Smooth muscle cell of trachea (primary cell): ENCODE measurements at places on chromosomes 6 and 20. TPM values are rescaled to one million over a fixed set of nuclear protein-coding genes. Genes with fewer than 3 reads are reported as not detected.

FHL5 gene
- total RNA-seq = not detected in 2 replicates

PREP gene
- total RNA-seq = 18.7 and 25.3 TPM in 2 replicates

PRR18 gene
- not detected in 2 replicates for total RNA-seq

PSMA7 gene
- total RNA-seq = 230 and 426 TPM in 2 replicates

COMMD7 gene
- total RNA-seq = 32.3 and 33.6 TPM in 2 replicates

RIN2 gene
- total RNA-seq = 48.1 and 59.2 TPM in 2 replicates

SLA2 gene
- total RNA-seq = not detected in 2 replicates

FBXO9 gene
- total RNA-seq = 36.4 and 56.1 TPM in 2 replicates

KCNK15 gene
- 0.29 and 1.3 TPM in 2 replicates for total RNA-seq

TP53RK gene
- 13.2 and 18.9 TPM in 2 replicates for total RNA-seq

LST1 gene
- not detected in 2 replicates for total RNA-seq

DUSP15 gene
- total RNA-seq = 0.33 TPM in 1 of 2 replicates, not detected in the other

TSPO2 gene
- not detected in 2 replicates for total RNA-seq

CLPSL1 gene
- not detected in 2 replicates for total RNA-seq

TCF21 gene
- total RNA-seq = 35.1 and 65.0 TPM in 2 replicates

SIRPB1 gene
- 0.29 and 1.2 TPM in 2 replicates for total RNA-seq

TUBB2A gene
- total RNA-seq = 63.1 and 116 TPM in 2 replicates

PDYN gene
- not detected in 2 replicates for total RNA-seq

CD93 gene
- 1.0 TPM in 1 of 2 replicates, not detected in the other for total RNA-seq

ARFGEF3 gene
- total RNA-seq = 0.17 and 0.44 TPM in 2 replicates

CNKSR3 gene
- 7.8 and 10.8 TPM in 2 replicates for total RNA-seq

PKHD1 gene
- not detected in 2 replicates for total RNA-seq

SFTA2 gene
- not detected in 2 replicates for total RNA-seq

DNAH8 gene
- total RNA-seq = 0.17 and 0.44 TPM in 2 replicates

ZKSCAN4 gene
- total RNA-seq = 7.3 and 8.7 TPM in 2 replicates

RGS17 gene
- total RNA-seq = 13.4 and 25.5 TPM in 2 replicates

FAM83B gene
- under 0.01 TPM in 1 of 2 replicates, not detected in the other for total RNA-seq

PGC gene
- total RNA-seq = not detected in 2 replicates

RUNX2 gene
- total RNA-seq = 2.2 and 4.5 TPM in 2 replicates

CCN2 gene
- 39.7 and 109 TPM in 2 replicates for total RNA-seq

PNPLA1 gene
- total RNA-seq = not detected in 2 replicates

DBNDD2 gene
- 2.6 and 3.9 TPM in 2 replicates for total RNA-seq

GHRH gene
- not detected in 2 replicates for total RNA-seq

SYNDIG1 gene
- total RNA-seq = 0.17 TPM in 1 of 2 replicates, not detected in the other
